Hepatocyte (in vitro differentiated cells): ENCODE measurements at places on chromosomes 4 and X.

DNA sequence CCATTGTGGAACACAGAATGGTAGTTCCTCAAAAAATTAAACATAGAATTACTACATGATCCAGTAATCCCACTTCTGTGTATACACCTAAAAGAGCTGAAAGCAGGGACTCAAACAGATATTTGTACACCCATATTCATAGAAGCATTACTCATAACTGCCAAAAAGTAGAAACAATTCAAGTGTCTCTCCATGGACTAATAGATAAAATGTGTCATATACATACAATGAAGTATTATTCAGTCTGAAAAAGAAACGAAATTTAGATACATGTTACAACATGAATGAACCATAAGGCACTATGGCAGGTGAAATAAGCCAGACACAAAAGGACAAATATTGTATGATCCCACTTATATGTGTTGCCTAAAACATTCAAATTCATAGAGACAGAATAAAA is 145.1 kb downstream of the ANTXR2 start:
- DNase-seq, result no peak

DNA sequence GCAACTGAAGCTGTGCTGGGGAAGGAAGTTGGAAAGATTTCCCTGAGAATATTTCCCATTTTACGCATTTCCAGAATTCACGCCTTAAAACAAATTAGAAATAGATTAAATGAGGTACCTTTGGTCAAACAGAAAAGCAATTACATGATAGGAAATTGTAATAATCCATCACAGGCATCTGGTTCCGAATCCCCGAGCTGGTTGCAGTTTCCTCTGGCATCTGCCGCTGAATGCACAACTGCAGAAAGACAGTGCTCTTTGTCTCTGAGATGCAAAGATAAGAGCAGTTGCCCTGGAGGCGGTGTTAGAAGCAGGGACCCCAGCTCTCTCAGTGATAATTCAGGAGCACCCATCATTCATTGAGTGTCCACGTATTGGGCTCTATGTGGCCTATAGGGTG is 224.4 kb downstream of the LDB2 start:
- no peak for DNase-seq

DNA sequence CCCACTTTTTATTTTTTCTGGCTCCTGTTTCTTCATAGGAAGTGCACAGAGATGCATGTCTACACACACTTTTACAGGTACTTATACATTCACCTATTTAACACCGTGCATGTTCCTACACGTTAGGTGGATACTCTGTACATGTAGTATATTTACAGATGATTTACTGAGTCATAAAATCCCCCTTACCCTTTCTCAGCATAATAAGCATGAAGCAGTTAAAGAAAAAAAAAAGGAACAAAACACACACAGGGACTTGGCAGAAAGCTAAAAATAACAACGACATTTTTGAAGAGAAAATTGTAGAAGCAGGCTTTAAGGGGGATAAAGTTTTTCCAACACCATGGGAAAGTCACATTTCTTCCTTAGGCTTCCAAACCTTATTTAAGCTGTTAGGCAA is 96.4 kb upstream of the IQCM start:
- no peak for DNase-seq

GRCh38 chrX:139691493-139691842 is 16.5 kb downstream of the MCF2 start:
- DNase-seq, result peak; percentile 5

DNA sequence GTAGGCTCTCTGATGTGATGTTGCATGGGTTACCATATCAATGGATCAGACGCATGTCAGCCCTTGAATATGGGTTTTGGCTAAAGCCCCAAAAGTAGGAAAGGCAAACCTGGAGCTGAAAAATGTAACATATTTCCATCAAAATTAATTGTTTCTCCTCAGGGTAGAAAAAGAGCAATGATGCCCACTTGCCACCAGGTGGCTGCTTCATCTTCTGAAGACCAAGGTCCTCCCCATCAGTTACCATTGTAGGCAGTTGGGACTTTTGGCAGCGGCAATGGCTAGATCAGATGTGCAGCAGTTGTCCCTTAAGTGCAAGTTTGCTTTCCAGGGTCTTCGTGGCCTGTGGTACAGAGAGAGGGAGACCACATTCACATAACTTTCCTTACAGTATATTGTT is 118.2 kb downstream of the NAF1 start:
- peak; percentile 47 for DNase-seq

GRCh38 chrX:24100713-24101112 is 46.0 kb downstream of the EIF2S3 start:
- no peak for DNase-seq

DNA sequence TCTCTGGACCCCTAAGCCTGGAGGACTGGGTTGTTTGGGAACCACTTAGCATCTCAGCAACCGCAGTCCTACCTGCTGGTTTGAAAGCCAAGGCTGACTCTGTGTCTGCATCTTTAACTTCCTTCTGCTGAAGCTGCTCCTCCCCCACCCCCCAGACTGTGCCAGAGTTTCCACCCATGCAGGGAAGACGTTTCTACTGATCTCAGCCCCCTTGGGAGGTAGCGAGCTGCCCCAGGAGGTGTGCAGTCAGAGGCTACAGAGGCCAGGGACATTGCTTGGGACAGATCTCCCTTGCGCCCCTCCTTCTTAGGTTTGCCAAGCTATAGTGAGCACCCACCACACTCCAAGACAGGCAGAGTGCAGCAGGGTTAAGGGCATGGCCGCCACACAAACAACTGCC is 4.7 kb upstream of the FATE1 start:
- no peak for DNase-seq

DNA sequence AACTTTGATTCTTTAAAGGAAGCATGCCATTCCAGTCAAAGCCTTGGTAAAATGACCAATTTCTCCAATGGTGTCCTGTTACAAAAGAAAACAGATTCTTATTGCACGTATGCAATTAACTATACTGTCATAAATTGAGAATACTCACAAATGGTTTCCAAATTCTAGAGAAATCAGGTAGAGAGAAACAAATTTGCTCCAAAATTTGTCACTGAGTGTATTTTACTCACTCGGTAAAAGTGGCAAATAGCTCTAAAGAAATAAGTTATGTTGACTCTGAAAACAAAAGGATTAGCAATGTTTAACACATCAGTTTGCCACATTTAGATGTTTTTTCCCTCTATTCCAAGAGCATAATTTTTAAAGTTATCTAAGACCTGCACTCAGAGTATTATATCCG is 133.1 kb downstream of the DMD start:
- no peak for DNase-seq

DNA sequence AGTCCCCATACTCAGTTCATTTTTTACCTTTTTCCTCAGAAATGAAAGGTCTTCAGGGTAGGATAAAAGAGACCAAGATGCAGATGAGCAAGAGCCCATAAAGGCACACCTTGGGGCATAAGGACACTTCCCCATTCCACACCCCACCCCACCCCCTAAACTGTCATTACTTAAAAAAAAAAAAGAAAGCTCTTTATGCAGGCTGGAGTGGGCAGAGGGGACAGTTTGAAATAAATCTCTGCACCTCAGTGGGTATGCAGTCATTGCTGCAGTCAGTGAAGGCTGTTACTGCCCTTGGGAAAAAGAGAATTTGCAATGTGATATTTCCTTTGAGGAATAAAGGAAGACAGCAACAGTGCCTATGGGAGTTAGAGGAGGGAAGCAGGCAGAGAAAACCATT is 137.5 kb downstream of the ANK2 start:
- no peak for DNase-seq

GRCh38 chrX:63920875-63921274 is 135.9 kb upstream of the ARHGEF9 start:
- no peak for DNase-seq

DNA sequence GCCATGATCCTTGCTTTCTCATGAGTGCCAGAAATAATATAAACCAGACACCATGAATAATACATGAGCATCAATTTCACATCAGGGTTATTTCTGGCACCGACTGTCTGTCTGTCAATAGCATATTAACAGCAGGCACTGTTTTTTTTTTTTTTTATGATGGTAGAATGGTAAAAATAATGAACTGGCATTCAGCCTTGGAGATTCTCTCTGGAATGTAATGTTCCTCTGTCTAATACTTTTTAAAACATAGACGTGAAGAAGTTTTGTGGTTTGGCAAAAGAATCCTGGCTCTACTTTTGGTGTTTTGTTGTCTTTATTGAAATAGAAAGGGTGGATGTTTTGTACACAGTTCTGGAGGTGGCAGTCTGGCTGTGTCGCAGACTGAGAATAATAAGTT is 874.6 kb upstream of the PRKX start:
- DNase-seq, result no peak

DNA sequence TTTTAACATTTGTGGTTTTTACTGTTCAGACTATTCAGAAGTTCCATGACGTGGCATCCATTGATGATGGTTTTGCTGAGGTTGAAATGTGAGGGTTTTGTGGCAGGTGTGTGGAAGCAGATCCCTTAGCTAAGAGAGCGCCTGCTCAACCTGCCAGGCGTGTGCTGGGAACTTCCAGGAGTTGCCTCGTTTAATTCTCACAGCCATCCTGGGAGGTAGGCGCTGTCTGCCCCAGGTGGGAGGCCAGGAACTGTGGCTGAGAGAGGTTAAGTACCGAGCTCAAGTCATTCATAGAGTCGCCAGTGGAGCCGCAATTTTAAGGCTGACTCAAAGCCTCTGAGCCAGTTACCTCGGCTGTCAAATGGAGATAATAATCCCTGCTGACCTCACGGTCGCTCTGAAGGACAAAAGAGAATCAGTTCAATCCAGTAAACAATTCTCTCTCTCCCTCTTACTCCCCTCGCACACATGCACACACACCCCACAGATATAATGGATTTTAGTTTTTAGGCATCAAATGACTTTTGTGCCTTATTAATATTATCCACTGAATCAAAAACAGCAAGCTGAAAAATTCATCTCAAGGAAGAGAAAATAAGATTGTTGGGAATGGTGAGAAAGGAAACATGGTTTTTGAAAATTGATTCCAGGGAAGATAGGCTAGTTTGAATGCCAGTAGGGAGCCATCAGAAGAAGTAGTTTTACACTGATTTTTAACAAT is 171.3 kb downstream of the PTTG2 start:
- DNase-seq, result peak; percentile 57

DNA sequence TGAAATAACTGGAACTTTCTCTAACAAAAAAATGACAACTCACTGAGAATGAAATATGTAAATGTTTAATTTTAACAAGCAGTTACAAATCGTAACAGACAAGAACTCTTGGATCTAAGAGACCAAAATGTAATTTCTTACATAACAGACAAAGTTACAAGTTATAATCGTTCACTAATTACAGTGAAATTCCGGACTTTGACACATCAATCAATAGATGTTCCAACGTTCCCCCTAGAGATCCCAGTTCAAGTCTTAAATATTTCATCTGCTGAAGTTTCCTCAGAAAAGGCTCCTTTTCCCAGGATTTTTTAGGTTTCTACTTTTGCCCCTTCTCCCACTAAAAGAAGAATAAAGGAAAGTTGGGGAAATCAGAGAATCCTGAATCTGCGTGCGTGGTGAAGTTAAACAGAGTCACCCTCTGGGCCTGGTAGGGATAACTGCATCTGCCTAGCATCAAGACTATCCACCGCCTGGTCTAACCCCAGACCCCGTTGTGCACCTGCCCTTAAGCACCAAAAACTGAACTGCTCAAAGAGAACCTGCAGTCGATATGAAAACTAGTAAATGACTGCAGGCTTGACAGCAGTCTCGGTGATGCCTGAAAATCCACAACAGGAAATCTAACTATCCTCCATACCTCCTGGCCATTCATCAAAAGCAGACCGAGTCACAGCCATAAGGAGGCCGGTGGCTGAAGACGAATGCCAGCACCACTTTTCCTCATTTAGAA is 2.3 kb downstream of the IRF2 start:
- peak; percentile 43 for DNase-seq

DNA sequence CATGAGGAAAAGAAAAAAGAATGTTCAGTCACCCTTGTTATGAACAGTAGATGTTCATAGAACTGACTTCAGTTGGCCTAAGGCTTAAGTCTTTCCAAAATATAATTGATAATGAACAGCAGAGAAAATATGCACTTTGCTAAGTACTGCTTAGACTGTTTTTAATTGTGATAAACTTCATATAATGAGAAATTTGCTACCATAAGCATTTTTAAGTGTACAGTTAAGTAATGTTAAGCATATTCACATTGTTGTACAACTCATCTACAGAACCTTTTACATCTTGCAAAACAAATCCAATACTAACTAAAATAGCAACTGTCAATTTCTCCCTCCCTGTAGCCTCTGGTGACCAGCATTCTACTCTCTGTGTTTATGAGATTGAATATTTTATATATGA is 792.2 kb upstream of the LCORL start:
- DNase-seq, result no peak

GRCh38 chrX:131970347-131970746 is 52.8 kb upstream of the STK26 start:
- no peak for DNase-seq

DNA sequence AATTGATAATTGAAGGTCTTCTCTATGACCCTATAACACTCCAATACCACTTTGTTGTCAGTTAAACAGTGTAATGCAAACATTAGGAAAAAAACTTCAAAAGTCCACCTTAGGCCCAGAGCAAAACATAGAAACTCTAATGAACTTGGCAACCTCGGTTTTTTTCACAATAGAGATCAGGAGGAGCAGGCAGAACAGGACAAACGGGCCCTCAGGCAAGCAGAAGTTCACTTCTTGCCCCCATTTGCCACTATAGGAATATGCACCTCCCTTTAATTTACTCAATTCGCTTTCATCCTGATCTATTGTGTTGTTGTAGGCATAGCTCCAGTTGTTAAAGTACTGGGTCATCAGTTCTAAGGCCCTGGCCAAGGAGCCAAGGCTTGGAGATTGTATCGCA is 18.2 kb downstream of the ACOX3 start:
- no peak for DNase-seq

DNA sequence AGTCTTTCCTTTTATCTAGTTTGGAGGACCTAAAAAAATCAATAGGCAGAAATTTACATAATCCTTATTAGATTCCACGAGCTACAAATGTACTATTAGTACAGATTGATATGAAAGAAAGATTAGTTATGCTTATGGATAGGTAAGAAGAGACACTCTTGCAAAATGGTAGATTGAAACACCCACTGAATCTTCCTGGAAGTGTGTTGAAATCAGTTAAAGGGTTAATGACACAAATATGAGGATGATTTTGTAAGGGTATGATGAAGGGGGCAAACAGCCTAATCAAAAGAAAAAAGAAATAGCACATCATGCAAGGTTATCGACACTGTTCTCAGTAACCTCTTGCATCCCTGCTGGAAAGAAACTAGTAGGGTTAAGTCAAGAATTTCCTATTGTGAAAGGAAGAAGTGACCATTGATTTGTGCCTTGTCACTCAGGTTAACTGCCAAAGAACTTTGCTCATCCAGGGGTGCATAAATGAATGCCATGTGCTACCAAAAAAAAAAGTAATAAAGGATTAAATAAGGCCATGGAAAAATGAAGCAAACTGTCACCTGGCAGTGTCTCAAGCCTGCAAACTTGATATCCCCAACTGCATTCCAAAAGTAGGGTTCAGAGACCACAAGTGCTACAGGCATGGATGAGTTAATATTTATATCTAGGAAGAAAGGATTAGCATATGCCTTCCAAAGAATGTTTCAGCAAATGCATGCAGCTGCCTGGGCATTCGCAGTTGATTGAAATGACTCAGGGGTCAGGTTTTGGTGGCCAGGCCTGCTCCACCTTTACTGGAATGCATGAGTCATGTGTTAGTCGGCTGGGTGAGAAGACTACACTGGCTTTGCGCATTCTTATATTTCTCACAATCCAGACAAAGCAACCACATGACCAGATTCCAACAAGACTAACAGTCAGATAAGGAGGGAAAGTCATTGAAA is 78.3 kb upstream of the ATXN3L start:
- peak; percentile 90 for DNase-seq
